Calu3 (cell line): ENCODE measurements at places on chromosomes 4 and X.

- no peaks in the 10 kb centered on the region for H3K27me3 ChIP-seq
- no peaks in the 10 kb centered on the region for H3K4me1 ChIP-seq
- DNase-seq = no peak
- H3K4me3 ChIP-seq = no peak overlapping the region
- no peak overlapping the region for H3K27ac ChIP-seq
- no peaks in the 10 kb centered on the region for H3K36me3 ChIP-seq
These were observed 516.0 kb downstream of the PCDH7 start for GRCh38 chr4:31236020-31236638.

DNA sequence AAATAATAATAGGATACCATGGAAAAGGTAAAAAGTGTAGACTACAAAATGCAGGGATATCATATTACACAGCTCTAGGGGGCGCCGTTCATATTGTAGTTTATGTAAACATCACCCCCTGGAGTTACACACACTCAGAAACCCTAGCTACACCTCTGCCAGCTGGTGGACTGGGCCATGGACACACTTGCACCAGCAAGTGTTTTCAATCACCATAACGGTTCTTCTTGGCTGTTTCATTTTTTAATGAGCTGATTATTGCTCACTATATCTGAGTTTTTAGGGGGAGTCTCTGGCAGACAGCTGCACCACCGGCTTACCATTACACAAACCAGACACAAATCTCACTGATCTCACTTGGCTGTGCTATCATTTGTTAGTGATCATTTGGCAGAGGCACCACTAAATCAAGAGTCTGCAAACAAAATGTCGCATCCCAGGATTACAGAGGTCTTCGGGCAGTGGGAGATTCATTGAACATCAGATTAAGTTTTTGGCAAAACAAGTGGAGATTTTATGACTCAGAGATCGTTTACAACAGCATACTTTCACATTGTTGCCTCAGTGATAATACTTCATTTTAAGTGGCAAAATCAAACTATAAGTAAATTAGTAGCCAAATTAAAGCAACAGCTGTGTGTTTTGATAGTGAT, 185.7 kb downstream of the UNC5C start:
- no peak overlapping the region for H3K4me3 ChIP-seq
- H3K27me3 ChIP-seq = no peaks in the 10 kb centered on the region
- DNase-seq = no peak
- H3K27ac ChIP-seq = no peak overlapping the region
- no peaks in the 10 kb centered on the region for H3K36me3 ChIP-seq
- H3K4me1 ChIP-seq = peaks cover 9% of the 10 kb centered on the region

- H3K27me3 ChIP-seq = no peaks in the 10 kb centered on the region
- no peak overlapping the region for H3K27ac ChIP-seq
- H3K4me1 ChIP-seq = peaks cover 14% of the 10 kb centered on the region
- no peak overlapping the region for H3K4me3 ChIP-seq
These were observed 112.0 kb downstream of the C4orf51 start for GRCh38 chr4:145791988-145792387.

GRCh38 chr4:84792366-84793301, 173.9 kb downstream of the WDFY3 start:
- no peak for DNase-seq

- peaks cover 9% of the 10 kb centered on the region for H3K4me1 ChIP-seq
- no peaks in the 10 kb centered on the region for H3K36me3 ChIP-seq
- no peak overlapping the region for H3K27ac ChIP-seq
- no peak for DNase-seq
- no peaks in the 10 kb centered on the region for H3K27me3 ChIP-seq
- H3K4me3 ChIP-seq = no peak overlapping the region
These were observed 195.9 kb downstream of the KDR start for GRCh38 chr4:54929459-54929858.

DNA sequence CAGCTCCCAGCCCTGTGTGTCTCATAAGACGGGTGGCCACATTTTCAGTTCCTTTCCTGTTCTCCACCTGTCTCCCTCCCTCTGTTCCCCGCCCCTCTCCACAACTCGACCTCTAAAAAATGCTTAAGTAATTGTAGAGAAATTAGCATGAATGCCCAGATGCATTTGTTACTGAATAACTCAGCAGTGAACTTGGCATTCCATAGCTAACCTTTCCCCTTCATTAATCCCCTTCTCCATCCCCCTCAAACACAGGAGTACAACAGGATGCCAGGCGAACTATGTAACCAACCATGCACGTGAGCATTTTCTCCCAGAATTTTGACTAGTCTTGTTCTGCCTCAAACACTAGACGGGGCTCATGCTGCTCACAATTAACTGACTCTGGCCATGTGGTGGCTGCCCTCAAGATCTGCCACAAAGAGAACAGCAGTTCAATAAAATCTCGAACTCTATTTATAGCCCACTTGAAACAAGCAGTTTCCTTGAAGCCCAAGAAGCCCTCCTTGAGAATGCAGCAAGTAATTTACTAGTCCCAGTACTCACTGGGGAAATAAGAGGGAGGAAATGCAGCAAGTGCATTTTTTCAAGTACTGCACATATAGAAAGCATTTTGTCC, 351.2 kb downstream of the ARHGAP24 start:
- H3K4me1 ChIP-seq = peaks cover 39% of the 10 kb centered on the region
- H3K27me3 ChIP-seq = no peaks in the 10 kb centered on the region
- peak overlapping the region; percentile 40 for H3K4me3 ChIP-seq
- peaks cover 15% of the 10 kb centered on the region for H3K36me3 ChIP-seq

- peak within 1 kb of the TSS; percentile 90 for H3K4me3 ChIP-seq
- peak within 1 kb of the TSS; percentile 69 for H3K27ac ChIP-seq
- peak; percentile 97 for DNase-seq
- H3K4me1 ChIP-seq = peaks cover 17% of the 10 kb centered on the region
- no peaks in the 10 kb centered on the region for H3K27me3 ChIP-seq
- H3K36me3 ChIP-seq = peaks cover 14% of the 10 kb centered on the region
These were observed at the start of the genes FANCB and MOSPD2 for GRCh38 chrX:14872851-14873675. TSS of gene FANCB (minus strand) at chrX:14873069. CDS start at chrX:14865510, 7,559 bp downstream. TSS of gene MOSPD2 (plus strand) at chrX:14873421. CDS start at chrX:14873529, 108 bp downstream.

DNA sequence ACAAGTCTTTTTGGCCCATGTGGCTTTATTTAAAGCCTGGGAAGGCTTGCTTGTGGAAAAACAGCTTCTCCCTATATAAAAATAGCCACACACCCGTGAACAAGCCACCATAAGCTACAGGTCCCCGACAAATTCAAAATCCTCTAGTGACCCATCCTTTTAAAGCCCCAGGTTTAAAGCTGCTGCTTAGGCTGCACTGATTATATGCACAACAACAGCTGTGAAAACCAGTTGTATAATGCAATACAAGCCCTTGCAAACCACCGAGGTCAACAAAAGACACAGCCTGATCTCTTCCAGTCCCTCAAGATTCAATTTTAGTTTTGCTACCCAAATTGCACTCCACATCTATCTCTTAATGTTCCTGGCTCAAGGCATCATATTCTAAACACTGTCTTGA, 186.0 kb upstream of the WDFY3 start:
- H3K27me3 ChIP-seq = no peaks in the 10 kb centered on the region
- no peak for DNase-seq
- no peak overlapping the region for H3K27ac ChIP-seq
- no peaks in the 10 kb centered on the region for H3K36me3 ChIP-seq
- no peak overlapping the region for H3K4me3 ChIP-seq
- no peaks in the 10 kb centered on the region for H3K4me1 ChIP-seq

DNA sequence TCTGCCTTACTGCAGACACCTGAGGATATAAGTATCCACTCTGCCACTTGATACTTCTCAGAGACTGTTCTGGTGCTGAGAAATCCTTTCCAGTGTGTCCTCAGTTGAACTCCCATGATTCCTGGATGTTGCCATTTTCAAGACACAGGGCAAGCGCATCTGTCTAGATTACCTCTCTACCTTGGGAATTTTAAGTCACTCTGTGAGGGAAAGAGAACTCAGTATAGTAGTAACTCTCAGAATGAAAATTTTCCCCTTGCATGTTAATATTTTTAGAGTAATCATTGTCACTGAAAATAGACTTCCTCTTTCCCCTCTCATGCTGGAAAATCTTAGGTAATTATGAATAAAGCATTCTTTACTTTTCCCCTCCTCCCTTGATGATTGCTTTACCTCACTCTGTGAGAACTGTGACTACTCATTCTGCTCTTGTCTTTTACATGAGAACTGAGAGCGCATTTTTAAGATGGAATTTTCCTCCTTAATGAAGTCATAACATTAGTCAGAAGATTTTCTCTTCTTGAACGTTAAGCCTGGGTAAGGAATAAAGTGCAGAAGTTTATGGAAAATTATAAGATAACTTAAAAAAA, 45.0 kb downstream of the TET2 start:
- no peaks in the 10 kb centered on the region for H3K36me3 ChIP-seq
- peaks cover 28% of the 10 kb centered on the region for H3K4me1 ChIP-seq
- H3K4me3 ChIP-seq = no peak overlapping the region
- no peak for DNase-seq
- H3K27me3 ChIP-seq = no peaks in the 10 kb centered on the region

DNA sequence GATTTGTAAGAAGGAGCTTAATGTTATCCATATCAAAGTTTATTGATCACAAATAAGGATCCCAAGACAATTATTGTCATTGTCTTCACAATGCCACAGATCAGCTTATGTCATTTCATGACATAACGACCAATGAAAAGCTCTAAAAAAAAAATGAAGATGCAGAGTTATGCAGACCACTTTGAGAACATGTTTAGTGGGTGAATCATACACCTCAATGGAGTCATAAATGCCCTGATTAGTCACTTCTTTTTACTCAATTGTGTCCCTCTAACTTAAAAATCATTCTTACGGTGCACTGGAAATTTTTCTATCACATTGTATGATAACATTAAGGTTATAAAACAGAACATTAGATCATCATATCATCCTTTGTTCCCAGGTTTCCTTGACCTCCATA, 87.6 kb upstream of the GABRG1 start:
- no peaks in the 10 kb centered on the region for H3K27me3 ChIP-seq
- H3K27ac ChIP-seq = no peak overlapping the region
- H3K4me1 ChIP-seq = no peaks in the 10 kb centered on the region
- no peak for DNase-seq
- H3K4me3 ChIP-seq = no peak overlapping the region

DNA sequence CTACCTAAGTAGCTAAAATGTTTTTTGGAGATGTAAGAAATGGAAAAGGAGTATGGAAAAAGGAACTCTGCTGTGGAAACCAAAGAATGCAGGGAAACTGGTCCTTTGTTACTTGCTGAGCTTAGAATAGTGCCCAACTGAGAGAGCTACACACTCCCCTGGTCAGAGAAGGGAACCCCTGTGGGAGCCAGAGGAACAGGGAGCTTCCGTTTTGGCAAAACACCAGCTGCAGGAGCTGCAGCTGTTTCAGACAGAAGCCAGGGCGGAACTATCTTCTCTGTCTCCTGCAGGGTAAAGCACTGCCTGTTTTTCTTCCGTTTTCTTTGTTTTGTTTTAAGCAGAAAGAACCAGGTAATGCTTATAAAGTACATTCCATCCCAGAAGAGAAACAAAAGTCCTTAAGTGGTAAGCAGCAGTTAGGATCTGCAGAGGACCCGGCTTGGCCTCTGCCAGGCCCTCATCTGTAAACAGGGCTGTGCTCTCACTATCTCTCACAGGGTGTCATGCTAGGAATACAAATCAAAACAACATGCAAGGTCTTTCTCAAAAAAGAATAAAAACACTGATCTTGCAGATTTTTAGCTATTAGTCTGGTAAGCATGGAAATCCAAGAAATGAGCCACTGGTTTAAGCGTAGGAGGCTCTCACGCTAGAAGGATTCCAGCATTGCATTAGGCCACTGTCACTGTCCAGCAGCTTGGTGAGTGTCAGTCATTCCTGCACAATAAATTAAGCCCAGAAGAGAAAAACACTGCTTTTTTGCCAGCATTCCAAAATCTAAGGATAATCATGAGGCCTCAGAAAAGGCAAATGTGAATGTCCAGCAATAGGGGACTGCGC, 76.1 kb downstream of the CHST7 start:
- H3K36me3 ChIP-seq = peaks cover 16% of the 10 kb centered on the region
- no peak overlapping the region for H3K27ac ChIP-seq
- no peaks in the 10 kb centered on the region for H3K27me3 ChIP-seq
- no peak for DNase-seq
- H3K4me3 ChIP-seq = no peak overlapping the region

- no peaks in the 10 kb centered on the region for H3K4me1 ChIP-seq
- no peak overlapping the region for H3K4me3 ChIP-seq
- H3K27ac ChIP-seq = no peak overlapping the region
- H3K27me3 ChIP-seq = no peaks in the 10 kb centered on the region
- H3K36me3 ChIP-seq = no peaks in the 10 kb centered on the region
- DNase-seq = no peak
These were observed 493.1 kb downstream of the MAGEE1 start for GRCh38 chrX:76920607-76921006.

DNA sequence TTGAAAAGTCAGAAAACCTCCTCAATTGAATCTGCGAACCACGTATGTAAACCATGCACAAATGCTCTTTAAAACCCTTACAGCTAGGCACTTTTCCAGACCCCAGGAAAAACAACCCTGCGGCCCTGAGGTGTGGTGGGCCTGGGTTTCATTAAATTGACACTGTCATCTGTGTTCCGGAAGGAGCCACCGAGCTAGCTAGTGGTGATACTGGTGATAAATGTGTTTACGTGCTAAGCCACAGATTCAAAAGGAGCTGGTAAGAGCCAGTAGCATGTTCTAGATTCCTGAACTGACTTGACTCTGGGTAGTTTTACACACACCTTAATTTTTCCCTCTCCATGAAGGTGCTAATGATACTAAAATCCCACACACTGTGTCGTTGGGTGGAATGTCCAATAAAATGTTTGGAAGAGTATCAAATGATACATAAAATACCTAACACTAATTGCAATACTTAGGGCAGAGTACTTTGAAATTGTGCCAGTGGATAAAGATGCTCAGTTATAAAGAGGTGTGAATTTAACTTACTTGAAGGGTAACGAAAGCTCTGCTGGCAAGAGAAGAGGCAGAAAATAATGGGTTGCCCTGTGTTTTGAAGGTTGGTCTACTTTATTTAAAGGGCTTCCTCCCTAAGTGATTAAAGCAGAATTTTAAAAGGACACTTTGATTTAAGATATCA, 8.5 kb downstream of the SMS start:
- no peak overlapping the region for H3K27ac ChIP-seq
- H3K4me3 ChIP-seq = no peak overlapping the region
- no peak for DNase-seq
- no peaks in the 10 kb centered on the region for H3K27me3 ChIP-seq
- H3K36me3 ChIP-seq = peaks cover 32% of the 10 kb centered on the region
- H3K4me1 ChIP-seq = peaks cover 41% of the 10 kb centered on the region

DNA sequence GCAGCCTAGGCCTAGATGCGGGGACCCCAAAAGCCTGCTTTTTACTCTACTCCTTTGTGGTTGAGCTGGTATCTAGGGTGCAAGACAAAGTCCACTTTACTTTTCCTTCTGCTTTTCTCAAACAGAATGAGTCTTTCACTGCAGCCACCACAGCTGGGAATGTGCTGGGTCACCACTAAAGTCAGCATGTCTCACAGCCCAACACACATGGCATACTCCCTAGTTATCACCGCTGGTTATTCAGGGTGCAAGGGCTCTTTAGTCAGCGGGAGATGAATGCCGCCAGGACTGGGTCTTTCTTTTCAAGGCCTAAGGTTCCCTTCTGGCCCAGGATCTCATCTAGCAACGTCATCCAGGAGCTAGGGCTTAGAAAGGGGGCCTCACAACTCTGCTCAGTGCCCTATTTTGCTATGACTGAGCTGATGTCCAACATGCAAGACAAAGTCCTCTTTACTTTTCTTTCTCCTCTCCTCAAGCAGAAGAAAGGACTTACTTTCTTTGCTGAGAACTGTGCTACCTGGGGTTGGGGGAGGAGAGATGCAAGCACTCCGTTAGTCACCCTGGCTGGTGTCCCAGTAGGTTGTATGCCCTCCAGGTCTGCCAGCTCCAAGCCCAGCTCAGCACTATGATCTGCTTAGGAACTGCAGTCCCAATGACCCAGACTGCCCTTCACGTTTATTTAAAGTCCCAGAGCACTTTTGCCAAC, 22.9 kb upstream of the STPG2 start:
- no peak overlapping the region for H3K4me3 ChIP-seq
- peaks cover 21% of the 10 kb centered on the region for H3K4me1 ChIP-seq
- no peaks in the 10 kb centered on the region for H3K36me3 ChIP-seq
- no peaks in the 10 kb centered on the region for H3K27me3 ChIP-seq
- H3K27ac ChIP-seq = no peak overlapping the region
